ENCODE measurements at places on chromosomes 3 and 15. TPM values are rescaled to one million over a fixed set of nuclear protein-coding genes. Genes with fewer than 3 reads are reported as not detected.

- no peak overlapping the region for H3K27ac ChIP-seq
- no peaks in the 10 kb centered on the region for H3K36me3 ChIP-seq
- no peak overlapping the region for H3K4me3 ChIP-seq
- no peak for DNase-seq
- H3K27me3 ChIP-seq, result peaks cover 3% of the 10 kb centered on the region
Measured at GRCh38 chr3:3368306-3368705, 188.8 kb upstream of the CRBN start.

GOLGA8S gene
- 0.03 TPM for polyA plus RNA-seq

GRCh38 chr3:100384733-100385525, 16.0 kb downstream of the TOMM70 start:
- H3K27me3 ChIP-seq, result no peaks in the 10 kb centered on the region
- peaks cover 6% of the 10 kb centered on the region for H3K36me3 ChIP-seq
- H3K27ac ChIP-seq, result no peak overlapping the region
- no peak overlapping the region for H3K4me3 ChIP-seq

GRCh38 chr15:100005715-100006114, 272.5 kb upstream of the LYSMD4 start:
- H3K4me1 ChIP-seq, result no peaks in the 10 kb centered on the region
- H3K27ac ChIP-seq, result no peak overlapping the region
- no peaks in the 10 kb centered on the region for H3K27me3 ChIP-seq

All from heart right ventricle (tissue), 16 donors.